ENCODE measurements at places on chromosomes 7 and 10.

DNA sequence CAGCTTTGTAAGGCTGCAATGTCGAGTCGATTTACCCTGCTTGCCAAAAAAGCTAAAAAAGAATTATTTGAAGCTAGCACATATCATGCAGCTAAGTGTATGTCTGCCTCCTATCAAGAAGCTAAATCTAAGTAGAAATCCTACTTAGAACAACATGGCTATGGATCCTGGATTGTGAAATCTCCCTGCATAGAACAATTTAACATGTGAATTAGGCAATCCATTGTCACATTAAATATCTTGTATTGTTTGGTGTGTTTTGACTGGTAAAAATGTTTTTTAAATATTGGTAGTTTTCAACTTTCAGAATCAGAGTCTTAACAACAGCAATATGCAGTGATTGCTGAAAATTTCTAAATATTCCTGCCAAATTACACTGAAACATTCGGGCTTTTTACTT is 73.3 kb downstream of the SKIDA1 start:
- no peak for DNase-seq

DNA sequence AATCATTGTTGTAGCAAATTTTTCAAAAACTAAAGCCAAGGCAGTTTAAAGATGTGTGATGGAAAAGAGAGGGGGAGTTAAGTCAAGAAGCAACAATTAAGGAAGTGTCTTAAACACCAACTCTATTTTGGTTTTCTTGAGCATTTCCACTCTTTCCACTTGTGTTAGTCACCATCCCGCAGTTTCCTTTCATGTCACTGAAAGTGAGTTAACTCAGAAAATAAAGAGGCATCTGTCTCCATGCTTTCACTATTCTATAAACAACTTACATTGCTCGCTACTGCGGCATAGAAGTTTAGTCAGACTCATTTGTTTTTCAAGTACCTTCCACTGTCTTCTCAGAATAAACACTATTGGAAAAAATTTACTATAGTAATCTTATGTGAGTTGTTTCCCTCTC is 284.9 kb upstream of the SEMA3D start:
- DNase-seq: no peak

DNA sequence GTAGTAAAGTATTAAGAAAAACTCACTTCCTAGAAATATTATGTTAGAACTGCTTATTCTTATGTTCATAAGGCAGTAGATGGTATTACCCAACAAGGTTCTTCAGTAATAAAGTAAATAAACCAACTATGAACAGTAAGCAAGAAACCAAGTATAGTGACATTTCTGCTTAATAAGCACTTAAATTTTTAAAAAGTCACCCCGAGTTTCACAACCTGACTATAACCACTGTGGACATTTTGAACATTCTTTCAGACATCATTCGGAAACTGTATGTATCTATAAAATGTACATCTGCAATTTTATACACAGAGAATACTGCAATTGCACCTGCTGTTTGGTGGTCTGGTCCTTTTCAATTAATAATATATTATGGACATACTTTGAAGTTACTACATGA is 1073.6 kb downstream of the XPNPEP1 start:
- no peak for DNase-seq

DNA sequence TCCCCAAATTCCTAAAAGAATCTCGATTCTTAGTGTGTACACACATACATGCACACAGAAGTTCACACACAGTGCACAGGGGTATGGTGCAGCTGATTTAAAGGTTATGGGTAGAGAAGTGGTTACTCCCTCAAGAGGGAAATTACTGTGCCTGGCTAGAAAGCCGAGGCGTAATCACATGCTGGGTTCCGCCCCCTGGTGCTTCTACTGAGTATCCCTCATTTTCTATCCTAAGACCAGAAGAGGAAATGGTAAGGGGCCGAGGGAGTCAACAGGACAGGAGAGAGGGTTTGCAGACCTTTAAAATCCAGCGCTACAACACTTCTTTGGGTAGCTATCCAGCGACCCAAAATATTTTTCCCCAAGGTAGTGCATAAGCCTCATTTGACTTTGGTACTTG is 147.3 kb upstream of the TMEM196 start:
- no peak for DNase-seq

DNA sequence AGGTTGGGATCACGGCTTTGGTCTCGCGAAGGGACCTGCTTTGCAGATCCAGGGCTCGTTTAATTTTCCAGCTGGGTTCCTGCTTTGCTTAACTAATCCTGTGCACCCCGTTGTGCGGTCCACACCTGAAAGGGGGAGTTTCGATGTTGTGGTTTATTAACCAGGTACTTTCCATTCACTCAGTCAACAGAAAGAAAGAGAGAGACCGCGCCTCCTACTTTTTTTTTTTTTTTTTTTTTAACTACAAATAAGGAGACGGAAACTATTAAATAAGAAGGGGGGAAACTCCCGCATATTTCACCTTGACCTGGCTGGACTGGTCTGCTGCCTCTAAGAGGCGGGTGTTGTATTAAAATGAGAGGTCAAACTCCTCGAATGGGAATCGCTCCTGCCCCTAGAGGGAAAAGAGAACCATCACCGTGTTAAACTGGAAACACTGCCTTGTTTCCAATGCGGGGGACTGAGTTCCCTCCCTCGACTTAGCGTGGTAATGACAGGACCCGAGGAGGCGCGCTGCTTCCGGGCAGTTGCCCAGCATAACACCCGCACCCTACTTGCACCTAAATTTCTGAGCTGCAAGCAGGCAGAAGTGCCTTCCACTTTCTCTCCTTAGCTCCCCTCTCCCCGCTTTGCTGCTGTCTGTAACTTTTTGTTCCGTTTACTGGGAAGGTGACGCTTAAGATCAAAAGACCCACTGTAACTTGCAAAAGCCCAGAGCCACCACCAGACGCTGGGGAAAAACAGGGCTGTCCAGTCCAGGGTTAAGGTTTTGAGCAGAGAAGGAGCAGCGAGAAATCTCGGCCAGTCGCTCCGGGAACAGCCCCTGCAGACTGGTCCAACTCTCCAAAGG is 1.1 kb upstream of the ITGB8 start:
- DNase-seq: no peak

DNA sequence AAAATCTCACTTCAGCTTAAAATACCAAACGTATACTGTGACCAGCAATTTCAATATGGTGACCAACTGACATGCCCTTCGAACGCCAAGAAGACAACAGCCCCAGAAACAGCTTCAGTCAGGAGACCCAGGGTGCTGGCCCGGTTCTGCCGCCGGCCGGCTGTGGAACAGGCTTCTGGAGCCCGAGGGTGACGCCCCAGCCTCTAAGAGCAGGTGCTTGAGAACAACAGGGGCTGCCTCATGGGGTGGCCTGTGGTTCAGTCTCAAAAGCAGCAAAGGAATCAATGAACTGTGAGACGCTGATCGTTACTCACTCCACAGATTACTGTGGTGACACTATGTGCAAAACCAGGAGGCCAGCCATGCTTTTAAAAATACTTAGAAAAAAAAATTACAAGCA is 17.3 kb downstream of the GPER1 start:
- no peak for DNase-seq

DNA sequence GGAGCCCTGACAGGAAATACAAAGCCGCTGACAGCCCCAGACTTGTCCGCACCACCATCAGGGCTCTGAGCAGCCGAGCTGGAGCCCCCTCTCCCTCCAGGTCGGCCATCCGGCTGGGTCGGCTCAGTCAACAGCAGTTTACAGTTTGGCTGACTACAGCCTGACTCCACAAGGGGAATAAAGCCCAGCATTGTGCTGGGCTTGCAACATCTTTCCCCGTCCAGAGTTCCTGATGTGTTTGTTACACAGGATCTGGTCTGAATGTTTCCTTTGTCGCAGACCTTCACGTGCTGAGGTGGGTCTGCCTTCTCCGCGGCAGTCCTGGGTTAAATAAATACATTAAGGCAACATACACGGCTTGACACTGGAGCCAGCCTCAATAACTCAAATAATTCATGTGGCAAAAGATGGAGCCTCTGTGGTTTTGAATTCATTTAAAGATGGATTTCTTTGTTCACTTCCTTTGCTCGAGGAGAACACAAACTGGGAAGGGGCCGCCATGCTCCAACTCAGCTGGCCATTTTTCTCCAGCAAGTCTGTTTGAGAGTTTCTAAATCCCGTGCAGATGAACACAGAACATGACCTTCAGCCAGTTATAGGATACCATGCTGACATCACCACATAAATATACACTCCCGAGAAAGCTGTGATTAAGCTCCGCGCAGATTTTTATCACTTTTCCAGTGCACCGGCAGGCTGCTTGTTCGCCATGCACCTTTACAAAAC is 192.1 kb downstream of the WDR11 start:
- DNase-seq: no peak

GRCh38 chr10:92993699-92994272 is 66.8 kb upstream of the CYP26C1 start:
- DNase-seq: no peak

GRCh38 chr10:48890888-48891850 is 48.5 kb downstream of the LRRC18 start:
- no peak for DNase-seq

DNA sequence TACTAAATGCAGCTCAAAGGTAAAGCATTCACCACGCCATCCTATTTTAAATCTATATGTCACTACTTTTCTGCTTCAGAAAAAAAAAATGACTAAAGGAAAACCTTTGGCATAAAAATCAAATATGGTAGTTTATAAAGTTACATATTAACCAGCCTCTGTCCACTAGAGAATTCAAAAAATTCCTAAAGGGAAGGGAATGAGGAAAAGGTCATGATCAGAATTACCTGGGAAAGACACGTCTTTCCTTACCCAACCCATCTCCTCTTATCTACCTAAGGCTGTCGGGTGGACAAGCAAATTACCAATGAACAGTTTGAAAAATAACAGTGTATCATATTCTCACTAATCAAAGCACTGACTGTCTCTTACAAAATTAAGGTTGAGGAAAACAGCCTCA is 100.7 kb upstream of the TMEM106B start:
- no peak for DNase-seq

DNA sequence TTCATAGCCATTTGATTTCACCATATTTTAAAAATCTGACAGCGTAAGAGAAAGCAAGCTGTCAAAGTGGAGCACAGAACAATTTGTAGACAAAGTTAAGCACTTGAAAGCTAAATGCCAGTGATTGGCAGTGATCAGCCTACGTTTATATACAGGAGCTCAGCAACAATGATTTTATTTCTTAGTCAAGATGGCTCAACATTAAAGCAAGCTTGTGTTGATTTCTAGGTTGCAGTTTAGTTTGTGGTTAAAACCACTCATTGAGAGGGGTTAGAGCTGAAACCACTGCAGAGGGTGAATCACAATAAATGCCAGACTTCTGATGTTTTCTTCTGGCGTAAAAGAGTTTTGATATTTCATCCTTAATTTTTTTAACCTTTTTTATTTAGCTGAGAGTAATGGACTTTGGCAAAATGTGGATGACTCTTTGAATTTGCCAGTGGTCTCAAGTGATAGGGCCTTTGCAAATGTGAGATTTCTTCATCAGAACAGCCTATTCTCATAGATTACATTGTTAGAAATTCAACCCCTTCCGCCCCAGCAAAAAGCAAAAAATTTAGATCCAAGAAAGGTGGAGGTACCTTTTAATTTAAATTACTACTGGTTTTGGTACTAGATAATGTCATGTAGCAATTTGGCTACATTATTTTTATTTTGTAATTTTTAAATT is 73.8 kb downstream of the SHOC2 start:
- DNase-seq: peak; percentile 4

DNA sequence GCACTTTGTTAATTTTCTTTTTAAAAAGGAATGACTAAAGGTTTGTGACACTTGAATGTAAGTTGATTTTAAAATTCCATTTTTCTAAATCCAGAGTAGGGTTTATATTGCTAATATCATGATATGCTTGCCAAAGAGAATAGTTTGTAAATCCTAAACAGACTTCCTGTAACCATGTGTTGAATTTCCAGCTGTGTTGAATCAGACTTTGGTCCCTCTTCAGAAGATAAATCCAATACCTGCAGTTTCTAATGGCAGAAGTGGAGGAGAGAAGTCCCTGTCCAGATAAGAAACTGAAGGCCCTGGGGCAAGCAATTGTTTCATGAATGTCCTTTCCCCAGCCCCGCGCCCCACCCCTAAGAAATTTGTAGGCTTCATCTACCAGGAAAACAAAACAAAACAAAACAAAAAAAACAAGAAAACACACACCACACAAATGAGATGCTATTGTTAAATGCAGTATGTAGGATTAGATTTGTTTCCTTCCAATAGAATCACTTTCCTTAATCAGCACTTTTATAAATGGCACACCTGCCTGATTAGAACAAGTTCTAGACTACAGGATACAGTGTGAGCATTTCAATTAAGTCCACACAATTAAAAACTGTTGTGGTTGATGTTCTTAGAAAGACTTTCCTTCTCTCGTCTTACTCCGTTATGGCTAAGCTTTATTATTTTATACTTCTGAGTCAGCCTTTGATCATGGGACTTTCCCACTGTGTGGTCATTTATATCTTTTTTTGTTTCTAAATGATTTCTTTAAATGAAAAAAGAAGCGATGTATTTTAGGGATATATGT is 122.8 kb downstream of the KAT6B start:
- no peak for DNase-seq

Measured in activated T-cell treated with anti-CD3 and anti-CD28 coated beads for 24 hours (primary cell).